ENCODE measurements at places on chromosomes 3 and 15.

- no peaks in the 10 kb centered on the region for H3K27me3 ChIP-seq
- no peak within 1 kb of the TSS for H3K27ac ChIP-seq
- H3K36me3 ChIP-seq: no peaks in the 10 kb centered on the region
- H3K4me1 ChIP-seq: no peaks in the 10 kb centered on the region
- no peak within 1 kb of the TSS for H3K4me3 ChIP-seq
Measured at GRCh38 chr3:51875501-51875900, at the start of gene IQCF5. Gene IQCF5 (minus strand): TSS chr3:51875601. CDS start chr3:51875531, 70 bp downstream.

DNA sequence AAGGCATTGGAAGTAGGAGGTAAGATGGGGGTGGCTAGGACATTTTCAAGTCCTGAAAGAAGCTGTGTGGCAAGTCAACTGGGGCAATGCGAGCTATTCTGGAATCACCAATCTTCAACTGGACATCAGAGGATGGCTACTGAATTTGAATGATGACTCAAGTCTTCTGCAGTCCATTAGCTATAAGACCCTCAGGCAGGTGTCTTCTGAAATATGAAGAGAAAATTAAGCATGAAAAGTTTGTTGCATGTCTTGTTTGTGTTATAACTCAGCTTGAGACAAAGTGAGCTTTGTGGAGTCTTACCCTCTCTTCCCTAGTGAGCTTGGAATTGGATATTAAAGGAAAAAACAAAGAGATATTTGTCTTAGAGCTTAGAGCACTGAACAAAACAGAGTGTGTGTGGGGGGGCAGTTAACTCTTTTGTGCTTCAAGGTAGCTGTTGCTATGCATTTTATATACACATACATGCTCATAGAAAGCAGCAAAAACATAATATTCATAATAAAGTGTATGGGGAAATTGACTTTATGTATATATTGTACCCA, 979.1 kb downstream of the MCTP2 start:
- DNase-seq: no peak
- no peaks in the 10 kb centered on the region for H3K27me3 ChIP-seq
- H3K27ac ChIP-seq: no peak overlapping the region
- H3K4me3 ChIP-seq: no peak overlapping the region

DNA sequence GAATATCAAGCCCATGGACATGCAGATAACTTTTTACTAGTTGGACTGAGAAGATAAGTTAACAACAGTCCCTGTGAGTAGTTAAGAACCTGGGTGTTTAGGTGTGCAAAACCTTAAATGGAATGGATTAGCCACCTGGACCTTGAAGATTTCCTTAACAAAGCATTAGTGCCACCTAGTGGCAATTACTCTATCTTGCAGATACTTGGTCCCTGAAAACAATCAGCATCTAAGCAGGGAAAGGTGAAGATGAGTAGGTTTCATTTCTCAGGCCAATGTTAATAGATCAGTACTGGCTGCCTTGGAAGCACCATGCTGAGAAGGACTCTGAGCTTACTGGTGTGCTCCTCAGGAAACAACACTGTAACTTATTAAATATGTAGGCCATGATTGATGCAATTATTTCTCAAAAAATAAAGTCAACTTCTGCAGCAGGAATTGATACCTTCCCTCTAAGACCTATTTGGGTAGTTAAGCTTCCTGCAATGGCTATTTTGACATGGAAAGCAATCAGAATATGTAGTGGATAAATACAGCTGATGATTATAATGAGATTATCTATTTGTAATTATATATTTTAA, 329.4 kb downstream of the TBC1D5 start:
- no peak overlapping the region for H3K27ac ChIP-seq
- H3K27me3 ChIP-seq: no peaks in the 10 kb centered on the region
- no peak for DNase-seq
- no peaks in the 10 kb centered on the region for H3K4me1 ChIP-seq
- no peak overlapping the region for H3K4me3 ChIP-seq
- no peaks in the 10 kb centered on the region for H3K36me3 ChIP-seq

GRCh38 chr3:169812332-169813235, at the start of the genes LRRC34 and LRRIQ4:
Gene LRRC34 (minus strand): TSS chr3:169812904. CDS start chr3:169812548, 356 bp downstream.
Gene LRRIQ4 (plus strand): TSS chr3:169812870. CDS start chr3:169821922, 9,052 bp downstream.
- peak; percentile 19 for DNase-seq
- peak within 1 kb of the TSS; percentile 42 for H3K4me3 ChIP-seq
- H3K27me3 ChIP-seq: peaks cover 11% of the 10 kb centered on the region
- peak within 1 kb of the TSS; percentile 70 for H3K27ac ChIP-seq
- H3K4me1 ChIP-seq: peaks cover 33% of the 10 kb centered on the region
- no peaks in the 10 kb centered on the region for H3K36me3 ChIP-seq

Data from esophagus squamous epithelium (tissue), 5 donors.